ENCODE measurements at places on chromosomes 7 and 10.

DNA sequence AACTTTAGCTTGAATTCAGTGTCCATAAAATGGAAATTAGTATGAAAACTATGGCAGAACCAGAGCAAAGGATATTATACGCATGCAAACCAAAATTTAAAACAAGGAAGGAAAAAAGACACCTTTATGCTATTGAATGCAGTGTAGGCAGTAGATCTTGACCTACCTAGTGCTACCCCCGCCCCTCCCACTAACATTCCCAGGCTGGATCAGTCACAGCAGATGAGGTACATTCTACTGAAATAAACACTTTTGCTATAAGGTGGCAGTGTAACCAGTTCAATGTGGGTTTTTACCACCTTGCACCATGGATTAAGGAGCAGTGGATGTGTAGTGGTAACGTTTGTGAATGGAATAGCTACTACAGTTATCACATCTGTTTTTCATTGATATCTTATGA is 27.9 kb downstream of the SRI start:
- no peak for DNase-seq

DNA sequence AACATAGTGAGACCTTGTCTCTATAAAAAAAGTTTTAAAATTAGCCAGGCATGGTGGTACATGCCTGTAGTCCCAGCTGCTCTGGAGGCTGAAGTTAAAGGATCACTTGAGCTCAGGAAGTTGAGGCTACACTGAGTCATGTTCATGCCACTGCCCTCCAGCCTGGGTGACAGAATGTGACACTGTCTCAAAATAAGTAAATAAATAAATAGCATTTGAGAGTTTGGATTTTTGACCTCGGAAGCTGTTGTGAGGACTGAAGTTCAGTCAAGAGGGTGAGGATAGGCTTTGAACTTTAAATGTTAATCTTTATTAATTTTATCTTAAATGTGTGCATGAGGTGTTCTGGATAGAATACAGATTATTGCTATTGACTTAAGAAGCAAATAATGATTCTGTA is 110.2 kb downstream of the GNAT3 start:
- DNase-seq, result no peak

GRCh38 chr7:12377406-12377805 is 26.3 kb downstream of the VWDE start:
- DNase-seq, result no peak

- peak; percentile 45 for DNase-seq
Observed at GRCh38 chr7:26200038-26200443, 505 bp downstream of the HNRNPA2B1 start.

DNA sequence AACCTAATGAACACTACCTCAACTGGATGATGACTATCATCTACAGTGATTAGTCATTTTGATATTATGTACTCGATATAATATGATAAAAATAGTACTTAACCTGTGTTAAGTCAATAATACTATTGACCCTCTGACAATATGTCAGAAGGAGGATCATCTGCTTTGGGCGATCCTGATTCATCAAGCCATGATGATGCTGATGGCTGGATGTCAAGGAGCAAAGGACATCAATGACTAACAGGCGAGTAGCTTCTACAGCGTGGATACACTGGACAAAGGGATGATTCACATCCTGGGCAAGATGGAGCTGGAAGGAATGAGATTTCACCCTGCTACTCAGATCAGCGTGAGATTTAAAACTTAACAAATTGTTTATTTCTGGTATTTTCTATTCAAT is 94.4 kb upstream of the SKAP2 start:
- peak; percentile 35 for DNase-seq

Measured in fibroblast of pulmonary artery (primary cell).